8988T (cell line): ENCODE measurements at places on chromosomes 5 and 9.

- no peak for DNase-seq
These were observed 33.8 kb downstream of the ERP44 start for GRCh38 chr9:100064872-100065581.

DNA sequence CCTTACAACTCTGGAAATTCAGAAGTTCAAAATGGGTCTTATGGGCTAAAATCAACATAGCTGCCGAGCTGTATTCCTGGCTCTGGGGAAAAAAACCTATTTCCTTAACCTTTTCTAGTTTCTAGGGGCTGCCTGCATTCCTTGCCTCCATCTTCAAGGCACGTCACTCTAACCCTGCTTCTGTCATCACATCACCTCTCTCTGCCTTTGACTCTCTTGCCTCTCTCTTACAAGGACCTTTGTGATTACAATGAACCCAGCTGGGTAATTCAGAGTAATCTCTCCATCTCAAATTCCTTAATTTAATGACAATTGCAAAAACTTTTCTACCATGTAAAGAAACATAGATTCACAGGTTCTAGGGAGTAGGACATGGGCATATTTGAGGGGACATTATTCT, 103.1 kb upstream of the SMC2 start:
- no peak for DNase-seq

- DNase-seq = no peak
These were observed 129.4 kb downstream of the C9orf152 start for GRCh38 chr9:110078604-110079003.

- no peak for DNase-seq
These were observed 238.9 kb downstream of the CACNA1B start for GRCh38 chr9:138116521-138116920.

DNA sequence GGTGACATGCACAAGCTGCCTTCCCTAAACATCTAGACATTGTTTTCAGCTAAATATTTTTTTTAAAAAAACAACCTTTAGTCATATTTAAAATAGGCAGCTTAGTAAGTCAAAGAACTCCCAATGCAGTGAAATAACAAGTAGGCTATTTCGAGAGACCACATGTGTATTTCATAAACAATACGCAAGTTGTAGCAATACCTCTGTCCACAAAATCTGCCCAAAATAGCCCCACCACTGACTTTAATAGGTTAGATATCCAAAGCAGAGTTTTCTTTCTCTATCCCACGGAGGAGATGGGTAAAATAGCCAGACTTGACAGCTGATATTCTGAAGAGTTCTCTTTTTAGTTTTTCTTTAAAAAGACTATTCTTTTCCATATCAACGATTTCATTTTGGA, 1.2 kb downstream of the SLC24A2 start:
- no peak for DNase-seq

GRCh38 chr9:110952540-110952859, 85.8 kb downstream of the LPAR1 start:
- no peak for DNase-seq

- no peak for DNase-seq
These were observed 37.2 kb downstream of the MRPS27 start for GRCh38 chr5:72282878-72283277.
